ENCODE measurements at places on chromosomes 1 and 21.
A peak's percentile ranks its signal among the peaks of the same experiment; 100 is the strongest.

- no peak for DNase-seq
These were observed 31.5 kb upstream of the C1orf198 start for GRCh38 chr1:230899841-230900251.

DNA sequence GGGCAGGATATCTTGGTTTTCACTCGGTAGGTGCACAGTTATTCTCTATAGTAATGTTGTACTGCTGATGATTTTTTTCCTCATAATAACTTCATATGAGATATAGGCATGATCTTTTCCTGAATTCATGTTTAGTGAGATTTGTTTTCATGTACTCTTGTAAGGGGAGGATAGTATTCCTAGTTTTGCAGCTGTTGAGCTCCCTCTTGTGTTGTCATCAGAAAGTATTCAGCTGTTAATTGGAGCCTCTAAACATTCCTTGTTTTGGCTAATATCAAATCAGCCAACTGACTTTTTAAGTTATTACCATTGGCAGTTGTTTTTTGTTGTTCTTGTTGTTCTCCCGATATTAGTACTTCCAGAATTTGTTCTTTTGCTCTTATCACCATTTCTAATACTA is 24.4 kb downstream of the OR10R2 start:
- DNase-seq, result peak; percentile 19

DNA sequence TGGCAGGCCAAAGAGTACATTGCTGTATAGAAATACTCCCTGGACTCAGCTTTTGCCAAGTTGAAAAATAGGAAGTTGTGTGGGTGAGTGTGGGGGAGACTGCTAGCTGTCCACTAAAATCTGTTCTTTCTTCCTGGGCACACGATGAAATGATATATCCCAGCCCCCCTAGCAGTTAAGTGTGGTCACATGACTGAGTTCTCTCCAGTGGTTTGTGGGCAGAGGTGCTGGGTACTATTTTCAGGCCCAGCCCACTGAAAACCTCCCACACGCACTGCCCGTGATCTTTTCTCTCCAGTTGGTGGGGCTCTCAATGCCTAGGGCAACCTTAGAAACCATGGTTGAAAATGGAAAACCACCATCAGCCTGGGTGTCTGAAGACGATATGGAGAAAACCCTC is 119.7 kb upstream of the LMO4 start:
- DNase-seq, result no peak

GRCh38 chr1:192516776-192517297 is 58.7 kb upstream of the RGS1 start:
- DNase-seq, result peak; percentile 4

- DNase-seq, result no peak
These were observed 40.6 kb upstream of the RAB4A start for GRCh38 chr1:229230140-229230892.

GRCh38 chr1:49527606-49528305 is 496.0 kb downstream of the AGBL4 start:
- DNase-seq, result no peak

DNA sequence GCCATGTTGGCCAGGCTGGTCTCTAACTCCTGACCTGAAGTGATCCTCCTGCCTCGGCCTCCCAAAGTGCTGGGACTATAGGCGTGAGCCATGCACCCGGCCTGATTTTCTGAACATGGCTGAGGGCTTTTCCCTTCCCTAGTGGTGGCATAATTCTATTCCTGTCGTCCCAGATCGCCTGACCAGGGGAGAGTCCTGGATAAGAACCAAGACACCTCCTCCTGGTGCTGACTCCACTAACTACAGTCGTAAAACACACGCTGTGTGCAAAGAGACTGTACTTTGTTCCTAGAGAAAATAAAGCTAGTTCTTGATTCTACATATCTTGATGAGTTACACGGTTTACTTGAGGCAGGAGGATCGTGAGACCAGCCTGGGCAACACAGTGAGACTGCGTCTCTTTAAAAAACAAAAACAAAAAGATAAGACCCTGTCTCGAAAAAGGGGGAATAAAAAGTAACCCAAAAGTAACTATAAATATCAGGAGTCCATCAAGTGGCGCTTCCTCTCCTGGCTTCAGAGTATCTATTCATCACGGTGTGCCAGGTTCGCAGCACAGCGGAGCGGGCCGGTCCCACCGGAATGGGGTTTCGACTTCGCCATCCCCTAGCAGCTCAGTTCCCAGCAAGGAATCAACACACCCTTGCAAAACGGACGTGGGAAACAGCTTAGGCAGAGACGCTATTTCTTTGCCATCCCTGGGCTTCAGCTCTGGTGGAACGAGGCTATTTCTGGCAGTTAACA is 973 bp downstream of the SDF4 start:
- no peak for DNase-seq

DNA sequence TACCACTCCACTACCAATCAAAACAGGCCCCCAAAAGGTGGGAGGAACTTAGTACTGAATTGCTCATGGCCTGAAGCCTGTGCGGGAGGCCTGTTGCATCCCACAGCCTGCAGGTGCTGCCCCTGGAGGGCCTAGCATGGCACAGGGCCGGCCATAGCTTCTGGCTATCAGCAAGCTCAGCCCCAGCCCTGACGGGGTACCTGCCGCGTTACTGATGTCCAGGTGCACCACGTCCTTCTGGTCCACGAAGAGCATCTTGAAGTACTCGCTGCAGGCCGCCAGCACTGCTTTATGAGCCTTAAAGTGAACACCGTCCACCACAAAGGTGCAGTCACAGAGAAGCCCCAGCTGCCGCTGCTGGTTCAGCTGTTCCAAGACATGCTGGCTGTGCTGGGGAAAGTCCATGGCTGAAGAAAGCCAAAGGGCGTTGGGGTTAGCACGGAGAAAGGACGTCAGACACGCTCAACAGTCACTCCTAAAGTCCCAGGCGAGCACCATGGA is 27.8 kb downstream of the ZBTB17 start:
- no peak for DNase-seq

GRCh38 chr21:32545948-32546441 is 39.3 kb downstream of the TCP10L start:
- no peak for DNase-seq

DNA sequence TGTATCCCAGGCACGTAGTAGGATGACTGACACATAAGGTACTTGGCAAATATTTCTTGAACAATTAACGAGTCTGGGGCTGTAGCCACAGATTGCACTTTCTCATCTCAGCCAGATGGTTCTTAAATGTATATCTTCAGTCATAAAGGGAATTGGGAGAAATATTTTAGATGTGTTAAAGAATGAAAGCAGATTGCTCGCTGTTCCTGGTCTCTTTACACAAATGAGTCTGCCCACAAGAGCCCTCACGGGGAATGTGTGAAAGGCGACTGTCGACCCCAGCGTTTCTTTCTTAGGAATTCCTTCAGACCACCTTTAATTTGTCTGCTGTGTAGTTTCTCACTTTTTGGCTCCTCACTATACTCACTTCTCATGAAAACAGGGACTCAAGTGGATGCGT is 725 bp downstream of the MT1HL1 start:
- no peak for DNase-seq

DNA sequence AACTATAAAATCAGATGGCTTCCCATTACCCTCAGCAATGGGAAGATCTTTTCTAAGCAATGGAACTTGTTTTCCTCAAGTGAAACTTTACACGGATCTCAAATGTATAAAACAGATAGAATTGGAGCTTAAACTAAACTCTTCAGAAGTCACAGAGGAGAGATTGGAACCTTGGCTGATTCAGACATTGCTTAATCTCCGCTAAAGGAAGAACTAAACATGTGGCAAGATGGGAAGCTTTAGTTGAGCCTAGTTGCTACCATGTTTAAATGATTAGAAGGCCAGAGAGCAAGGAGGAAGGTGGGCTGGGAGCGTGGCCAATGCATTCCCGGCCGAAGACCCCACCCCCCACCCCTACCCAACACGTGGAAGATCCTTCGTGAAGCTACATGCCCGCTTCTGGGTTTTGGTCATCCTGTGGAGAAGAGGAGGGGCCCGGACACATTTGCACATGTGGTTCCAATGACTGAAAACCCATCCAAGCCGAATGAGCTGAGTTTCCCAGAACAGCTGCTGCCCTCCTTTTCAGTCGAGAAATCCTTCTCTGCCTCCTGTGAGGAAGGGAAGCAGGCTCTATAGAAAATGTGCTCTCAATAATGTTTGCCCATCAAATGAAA is 164.3 kb downstream of the MIS18A start:
- no peak for DNase-seq

GRCh38 chr1:95512925-95513324 is 278.9 kb downstream of the RWDD3 start:
- no peak for DNase-seq

- DNase-seq, result no peak
These were observed 33.4 kb downstream of the ADAMTS5 start for GRCh38 chr21:26933448-26933847.

- no peak for DNase-seq
These were observed 46.0 kb upstream of the LRRN2 start for GRCh38 chr1:204731509-204731908.

GRCh38 chr1:45512641-45513054 is 9.0 kb downstream of the PRDX1 start:
- DNase-seq, result peak; percentile 74

- DNase-seq, result no peak
These were observed 159.9 kb upstream of the POGK start for GRCh38 chr1:166679369-166679768.

DNA sequence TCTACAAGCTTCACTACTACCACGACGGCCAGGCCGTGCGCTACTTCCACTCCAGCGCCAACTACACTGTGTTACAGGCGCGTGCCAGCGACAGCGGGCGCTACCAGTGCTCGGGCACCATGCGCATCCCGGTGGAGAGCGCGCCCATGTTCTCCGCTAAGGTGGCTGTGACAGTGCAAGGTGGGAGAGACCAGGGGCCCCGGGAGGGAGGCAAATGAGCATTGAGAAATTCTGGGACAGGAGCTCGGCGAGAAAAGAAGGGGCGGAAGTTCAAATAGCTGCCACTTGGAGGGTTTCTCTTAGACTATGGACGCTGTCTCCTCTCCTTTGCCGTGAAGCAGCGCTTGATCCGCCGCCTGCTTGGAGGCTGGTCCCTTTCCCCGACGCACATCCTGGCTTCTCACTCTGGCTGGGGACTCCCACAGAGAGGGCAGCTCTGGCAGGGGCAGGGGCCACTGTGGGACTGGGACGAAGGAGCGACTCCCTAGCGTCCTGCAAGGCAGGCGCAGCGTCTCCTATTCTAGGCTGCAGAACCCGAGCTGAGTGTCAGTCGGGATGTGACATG is 4.6 kb downstream of the FCRLB start:
- peak; percentile 40 for DNase-seq

- no peak for DNase-seq
These were observed 432.8 kb downstream of the MATN1 start for GRCh38 chr1:30290581-30290980.

GRCh38 chr1:181104790-181105133 is 16.3 kb downstream of the IER5 start:
- no peak for DNase-seq

DNA sequence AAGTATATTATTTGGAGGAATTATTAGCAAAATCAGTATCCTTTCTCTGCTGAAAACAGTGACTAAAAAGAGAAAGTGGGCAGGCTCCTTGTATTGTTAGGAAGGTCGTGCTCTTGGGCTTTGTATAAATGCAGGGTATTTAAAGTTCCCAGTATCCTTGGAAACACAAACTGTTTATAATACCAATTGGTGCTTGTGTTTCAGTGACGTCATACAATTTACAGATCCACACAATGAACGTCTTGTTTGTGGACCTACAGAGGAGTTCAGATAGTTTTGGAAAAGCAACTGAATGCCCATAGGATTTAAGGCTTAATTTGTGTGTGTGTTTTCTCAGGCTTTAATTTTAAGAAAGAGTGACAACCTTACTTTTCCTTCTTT is 168.2 kb downstream of the RASAL2 start:
- peak; percentile 23 for DNase-seq

- no peak for DNase-seq
These were observed 402.0 kb downstream of the LTN1 start for GRCh38 chr21:28590676-28591075.

DNA sequence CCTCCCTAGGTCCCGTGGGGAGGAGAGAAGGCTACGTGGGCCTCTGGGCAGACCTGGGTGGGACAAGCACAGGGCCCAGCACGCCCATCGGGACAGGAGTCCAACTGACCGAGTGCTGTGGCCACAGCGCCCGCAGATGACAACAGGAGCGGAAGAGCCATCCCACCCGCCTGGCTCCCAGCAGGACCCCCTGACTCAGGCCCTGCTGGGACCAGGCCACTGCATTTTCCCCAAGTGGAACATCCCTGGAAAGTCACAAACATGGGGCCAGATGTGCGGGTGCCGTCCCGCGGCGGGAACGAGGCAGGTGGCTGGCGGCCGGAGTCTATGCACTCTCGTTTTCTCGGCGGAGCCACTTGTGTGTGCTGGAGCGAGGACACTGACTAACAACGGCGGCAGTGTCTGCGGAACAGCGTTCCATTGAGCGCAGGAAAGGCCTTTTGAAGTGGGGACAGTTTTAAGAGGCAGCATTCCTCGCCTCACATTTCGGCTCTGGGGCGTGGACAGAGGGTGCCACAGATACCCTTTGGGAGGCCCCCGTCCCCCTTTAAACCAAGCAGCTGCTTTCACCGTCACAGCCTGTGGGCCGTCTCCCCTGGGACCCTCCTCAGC is 93.7 kb upstream of the ARHGEF16 start:
- no peak for DNase-seq

DNA sequence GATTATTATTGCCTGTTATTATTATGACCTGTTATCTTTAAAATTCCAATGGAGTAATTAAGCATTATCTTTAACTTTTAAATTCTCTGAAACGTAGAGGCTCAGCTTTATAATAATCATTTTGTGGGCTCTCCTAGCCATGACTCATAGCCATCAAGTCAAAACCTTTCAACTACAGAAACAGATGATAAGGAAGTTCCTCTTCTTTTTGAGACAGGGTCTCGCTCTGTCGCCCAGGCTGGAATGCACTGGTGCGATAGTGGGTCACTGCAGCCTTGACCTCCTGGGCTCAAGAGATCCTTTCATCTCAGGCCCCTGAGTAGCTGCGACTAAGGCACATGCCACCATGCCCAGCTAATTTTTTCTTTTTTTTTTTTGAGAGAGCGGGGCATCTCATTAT is 43.5 kb downstream of the CHML start:
- no peak for DNase-seq

- DNase-seq, result no peak
These were observed 22.9 kb upstream of the EPS8L3 start for GRCh38 chr1:109786531-109787021.

DNA sequence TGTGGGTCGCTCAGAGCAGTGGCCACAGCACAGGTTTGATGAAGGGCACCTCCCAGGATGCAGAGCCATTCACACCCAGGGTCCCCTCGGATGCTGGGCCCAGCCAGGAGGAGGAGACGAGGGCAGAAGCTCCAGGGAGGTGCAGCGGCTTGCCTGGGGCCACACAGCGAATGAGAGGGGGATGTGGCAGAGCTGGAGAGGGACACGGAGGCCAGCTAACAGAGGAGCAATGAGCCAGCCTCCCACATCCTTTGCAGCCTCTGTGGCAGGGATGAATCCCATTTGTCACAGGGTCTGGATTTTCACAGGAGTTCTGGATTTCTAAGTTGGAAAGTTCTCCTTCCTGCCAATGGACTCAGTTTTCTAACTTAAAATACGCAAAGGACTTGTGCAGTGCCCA is 35.9 kb downstream of the CHD5 start:
- DNase-seq, result no peak

DNA sequence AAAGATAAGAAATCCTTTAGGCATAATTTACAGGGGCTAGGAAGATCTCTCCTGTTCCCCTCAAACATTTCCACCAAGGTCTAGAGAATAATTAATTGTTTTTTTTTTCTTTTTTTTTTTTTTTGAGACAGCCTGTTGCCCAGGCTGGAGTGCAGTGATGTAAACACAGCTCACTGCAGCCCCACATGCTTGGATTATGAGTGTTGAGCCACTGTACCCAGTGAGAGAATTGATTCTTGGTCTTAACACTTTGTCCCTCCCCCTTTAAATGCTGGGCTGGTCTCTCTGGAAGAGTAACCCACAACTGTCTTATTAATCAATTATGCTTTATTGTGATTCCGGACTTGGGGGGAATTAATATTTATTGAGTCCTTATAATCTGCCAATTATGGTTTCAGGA is 33.4 kb downstream of the ATF3 start:
- no peak for DNase-seq
